ENCODE measurements at places on chromosomes 2 and 18.

GRCh38 chr2:108418416-108418815 is 30.6 kb upstream of the GCC2 start:
- no peak for DNase-seq

GRCh38 chr18:3012136-3013023 is 564 bp downstream of the LPIN2 start:
- DNase-seq = peak; percentile 49

GRCh38 chr18:63339920-63340484 is 20.4 kb upstream of the BCL2 start:
- DNase-seq = peak; percentile 63

DNA sequence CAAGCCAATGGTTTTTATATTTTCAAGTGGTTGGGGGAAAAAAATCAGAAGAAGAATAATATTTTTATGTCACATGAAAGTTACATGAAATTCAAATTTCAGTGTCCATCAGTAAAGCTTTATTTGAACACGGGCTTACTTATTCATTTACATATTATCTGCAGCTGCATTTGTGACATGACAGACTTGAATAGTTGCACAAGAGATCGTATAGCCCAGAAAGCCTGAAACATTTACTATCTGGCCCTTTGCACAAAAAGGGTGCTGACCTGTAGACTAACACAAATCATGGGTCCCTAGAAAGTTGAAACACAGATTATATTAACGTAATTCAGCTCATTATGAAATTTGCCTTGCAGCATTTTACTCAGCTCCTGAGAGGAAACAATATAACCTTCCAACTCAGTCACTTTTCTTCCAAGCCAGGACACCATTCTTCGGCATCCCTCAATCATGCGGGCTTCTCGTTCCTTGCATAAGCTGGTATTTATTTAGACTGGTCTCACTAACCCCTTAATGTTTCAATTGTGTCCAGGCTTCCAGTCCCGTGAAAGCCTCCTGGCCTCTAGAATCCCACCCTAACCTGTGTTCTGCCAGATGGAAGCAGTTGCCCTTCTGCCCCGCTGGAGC is 402.7 kb downstream of the SETBP1 start:
- no peak for DNase-seq

DNA sequence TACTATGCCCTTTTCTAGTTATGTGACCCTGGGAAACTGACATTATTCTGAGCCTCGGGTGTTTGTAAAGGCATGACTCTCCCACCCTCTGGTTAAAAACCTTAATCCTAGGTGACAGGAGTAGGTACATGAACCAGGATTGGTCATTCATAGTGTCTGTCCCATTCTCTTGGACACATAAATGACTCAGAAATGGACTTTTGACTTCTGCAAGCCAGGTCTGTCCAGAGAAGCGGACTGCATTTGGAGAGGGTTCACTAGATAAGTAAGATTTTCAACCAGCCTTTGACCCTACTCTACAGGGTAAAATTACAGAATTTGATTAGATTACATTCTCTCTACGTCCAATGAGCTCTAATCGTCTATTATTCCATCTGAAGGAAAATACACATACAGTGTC is 285.9 kb downstream of the DPP10 start:
- no peak for DNase-seq

GRCh38 chr2:235729557-235729947 is 235.7 kb downstream of the AGAP1 start:
- DNase-seq = no peak

GRCh38 chr2:98377544-98377943 is 31.3 kb downstream of the CNGA3 start:
- DNase-seq = no peak

DNA sequence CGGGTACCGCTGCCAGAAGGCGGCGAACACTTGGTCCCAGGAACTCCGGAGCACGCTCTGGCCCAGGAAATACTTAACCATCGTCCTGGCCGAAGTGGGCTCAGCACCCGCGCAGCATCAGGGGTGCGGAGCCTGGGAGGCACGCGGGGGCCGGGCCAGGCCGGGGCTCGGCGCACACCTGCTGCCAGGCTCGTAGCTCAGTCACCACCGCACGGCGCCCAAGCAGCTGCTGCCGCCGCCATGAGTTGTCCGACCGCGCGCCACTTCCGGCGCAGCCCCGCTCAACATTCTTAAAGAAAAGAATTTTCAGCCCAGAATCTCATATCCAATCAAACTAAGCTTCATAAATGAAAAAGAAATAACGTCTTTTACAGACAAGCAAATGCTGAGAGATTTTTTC is 34.0 kb downstream of the MDH1 start:
- DNase-seq = no peak

DNA sequence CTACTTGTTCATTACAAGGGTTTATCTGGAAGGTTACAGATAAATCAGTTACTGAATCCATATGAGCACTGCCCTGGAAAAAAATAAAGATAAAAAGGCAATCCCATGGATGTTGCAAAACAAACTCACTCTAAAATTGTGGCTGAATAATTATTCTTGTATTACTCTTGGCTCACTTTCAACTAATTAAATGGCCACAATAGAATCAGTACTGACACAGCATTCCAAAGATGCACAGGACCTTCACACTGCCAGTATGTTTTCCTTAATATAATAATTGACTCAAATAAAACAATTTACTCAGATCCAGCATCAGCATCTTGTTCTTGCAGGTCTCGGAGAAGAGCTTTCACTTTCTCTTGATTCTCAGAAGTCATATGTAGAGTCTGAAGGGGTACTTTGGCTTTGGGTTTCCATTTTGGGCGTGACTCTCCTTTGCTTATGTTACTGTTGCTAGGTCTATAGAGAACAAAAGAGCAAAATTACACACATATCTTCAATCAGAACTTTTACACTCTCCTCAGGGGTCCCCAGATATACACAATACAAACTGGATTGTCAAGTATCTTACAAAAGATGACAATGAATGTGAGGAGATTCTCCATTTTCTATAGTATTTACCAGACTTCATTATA is 12.6 kb downstream of the DHX57 start:
- no peak for DNase-seq

DNA sequence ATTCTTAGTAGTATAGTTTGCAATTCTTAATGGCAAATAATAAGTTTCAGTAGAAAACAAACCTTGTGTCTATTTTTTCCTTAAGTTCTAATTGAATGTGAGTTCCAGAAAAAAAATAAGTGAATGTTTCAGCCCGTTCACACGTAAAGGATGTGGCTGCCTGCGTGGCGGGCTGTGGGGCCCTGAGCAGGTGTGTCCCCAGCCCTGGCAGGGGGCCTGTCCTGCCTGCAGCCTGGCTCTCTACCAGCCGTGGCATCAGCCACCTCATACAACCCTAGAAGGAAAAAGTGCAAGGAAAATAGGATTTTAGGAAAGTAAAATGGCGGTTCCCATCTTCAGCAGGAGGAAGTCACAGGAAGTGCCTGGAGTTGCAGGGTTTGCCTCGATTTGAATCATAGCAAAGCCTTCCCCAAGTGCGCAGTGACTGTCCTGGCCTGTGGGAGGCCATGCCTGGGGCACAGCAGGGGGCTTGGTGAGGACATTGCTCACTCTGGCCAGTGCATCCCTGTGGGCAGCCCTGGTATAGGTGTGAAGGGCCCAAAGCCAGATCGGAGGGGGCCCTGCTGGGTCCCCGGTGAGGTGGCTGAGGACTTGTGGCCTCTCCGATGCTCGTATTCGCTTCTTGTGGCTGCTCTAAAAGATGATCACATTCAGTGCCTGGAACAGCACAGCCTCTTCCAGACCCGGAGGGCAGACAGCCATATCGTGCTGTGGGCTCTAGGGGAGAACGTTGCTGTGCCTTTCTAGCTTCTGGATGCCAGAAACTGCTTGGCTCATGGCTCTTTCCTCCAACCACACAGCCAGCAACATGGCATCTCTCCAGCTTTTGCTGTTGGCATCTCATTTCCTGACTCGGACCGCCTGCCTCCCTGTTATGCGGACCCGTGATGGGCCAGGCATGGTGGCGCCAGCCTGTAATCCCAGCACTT is 12.6 kb downstream of the DTYMK start:
- no peak for DNase-seq

DNA sequence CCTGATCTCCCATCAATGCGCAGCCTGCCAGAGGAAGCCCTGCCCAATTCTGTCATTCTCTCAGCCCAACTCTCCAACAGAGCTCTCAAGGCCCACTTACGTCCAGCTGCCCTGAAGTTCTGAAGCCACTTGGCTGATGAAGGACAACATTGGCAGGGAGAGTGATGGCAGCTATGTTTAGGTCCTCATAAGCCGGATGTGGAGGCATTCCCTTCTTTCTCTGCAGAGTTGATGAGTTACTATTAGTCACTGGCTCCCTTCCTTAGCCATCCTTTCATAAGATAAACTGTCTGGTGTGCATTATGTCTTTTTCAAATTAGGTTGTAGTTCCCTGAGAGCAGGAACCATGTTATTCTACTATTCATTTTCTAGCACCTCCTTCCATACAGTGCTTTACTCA is 22.5 kb upstream of the TACR1 start:
- no peak for DNase-seq

DNA sequence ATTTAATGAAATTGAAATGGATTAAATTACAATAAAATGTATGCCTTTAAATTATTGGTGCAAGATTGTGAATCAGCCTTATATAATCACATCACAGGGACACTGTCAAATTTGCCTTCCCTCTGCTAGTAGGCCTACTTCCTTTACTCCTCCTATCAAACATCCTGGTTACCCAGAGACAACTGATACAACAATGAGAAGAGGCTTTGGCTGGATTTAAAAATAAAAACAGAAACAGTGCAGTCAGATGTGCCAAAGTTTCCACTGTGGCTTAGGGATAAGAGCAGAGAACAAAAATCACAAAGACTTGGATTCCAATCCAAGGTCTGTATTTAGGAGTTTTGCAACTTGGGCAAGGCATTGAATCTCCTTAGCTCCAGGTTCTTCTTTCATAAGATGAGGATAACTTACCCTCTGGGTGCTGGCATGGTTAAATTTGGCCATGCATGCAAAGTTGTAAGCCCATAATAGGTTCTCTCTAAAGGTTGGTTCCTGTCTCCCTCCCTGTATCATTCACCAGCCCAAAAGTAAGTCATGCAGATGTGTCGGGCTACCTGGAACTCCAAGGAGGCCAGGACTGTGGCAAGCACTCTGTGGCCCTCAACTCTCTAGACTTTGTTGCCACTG is 99.3 kb upstream of the LRATD1 start:
- no peak for DNase-seq

DNA sequence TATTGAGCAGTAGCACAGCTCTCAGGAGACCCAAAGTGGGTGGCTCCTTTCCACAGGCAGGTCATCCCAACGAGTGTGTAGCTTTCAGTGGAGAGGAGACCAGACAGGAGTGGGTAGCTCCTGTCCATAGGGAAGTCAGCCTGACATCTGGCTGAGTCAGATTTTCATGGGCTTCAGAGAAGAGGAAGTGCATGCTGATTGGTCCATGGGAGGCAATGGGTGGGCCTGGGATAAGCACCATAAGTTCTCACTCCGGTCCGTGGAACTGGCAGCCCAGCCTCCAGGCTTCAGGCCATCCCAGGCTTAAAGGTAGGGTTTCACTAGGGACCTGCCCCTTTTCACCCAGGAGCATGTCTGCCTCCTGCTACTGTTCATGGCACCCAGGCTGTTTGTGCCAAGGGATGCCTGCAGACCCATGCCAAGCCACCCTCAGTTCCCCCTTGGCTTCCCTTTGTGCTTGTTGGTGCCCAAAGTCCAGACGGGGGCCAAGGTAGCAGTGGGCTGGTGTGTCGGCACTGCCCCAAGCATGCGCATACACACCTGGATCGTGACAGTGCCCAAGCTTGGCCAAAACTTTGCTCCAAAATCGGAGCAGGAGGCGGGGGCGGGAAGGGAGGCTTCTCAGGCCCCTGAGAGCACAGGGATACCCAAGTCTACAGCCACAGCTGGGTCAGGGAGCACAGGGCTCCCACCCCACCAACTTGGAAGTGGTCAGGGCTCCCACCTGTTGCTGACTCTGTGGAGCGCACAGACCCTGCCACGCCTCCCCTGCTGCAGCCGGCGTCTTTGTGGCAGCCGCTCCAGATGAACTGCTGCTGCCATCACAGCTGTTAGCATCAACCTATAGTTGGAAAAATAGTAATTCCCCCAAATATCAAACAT is 26.4 kb downstream of the MARCHF7 start:
- DNase-seq = peak; percentile 29

DNA sequence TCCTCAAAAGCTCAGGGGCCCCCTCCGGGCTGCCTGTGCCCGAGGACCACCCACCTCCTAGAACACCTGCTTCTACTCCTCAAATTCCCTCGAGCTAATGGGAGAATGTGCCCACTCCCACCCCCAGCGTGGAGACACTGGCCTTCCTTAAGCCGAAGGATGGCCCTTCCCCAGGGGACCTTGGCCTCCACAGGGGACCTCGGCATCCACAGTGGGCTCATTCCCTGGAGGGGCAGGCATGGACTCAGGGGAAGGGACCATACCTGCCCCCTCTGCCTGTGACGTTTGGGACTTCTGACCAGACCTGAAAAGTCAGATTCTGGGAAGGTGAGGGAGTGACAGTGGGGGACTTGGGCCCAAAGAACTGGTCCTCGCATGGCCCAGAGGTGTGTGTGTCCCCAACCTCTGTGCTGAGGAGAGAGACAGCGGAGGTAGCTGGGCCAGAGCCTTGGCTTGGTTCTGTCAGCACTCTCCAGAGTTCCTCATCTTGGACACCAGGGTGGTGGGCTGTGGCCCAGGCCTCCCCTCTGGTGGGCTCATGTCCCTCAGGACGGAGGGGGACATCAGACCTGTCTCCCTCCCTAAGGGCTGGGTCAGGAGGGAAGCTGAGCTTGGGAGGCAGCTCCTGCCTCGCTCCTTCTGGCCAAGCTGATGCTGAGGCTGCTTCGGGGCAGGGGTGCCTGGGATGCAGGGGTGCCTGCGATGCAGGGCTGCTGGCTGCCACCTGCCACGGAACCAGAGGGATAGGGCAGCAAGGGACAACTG is 240.4 kb downstream of the HAUS1 start:
- DNase-seq = no peak

- peak; percentile 28 for DNase-seq
These were observed 529.2 kb upstream of the ID2 start for GRCh38 chr2:8152392-8153257.

GRCh38 chr2:226756131-226756530 is 43.5 kb downstream of the IRS1 start:
- no peak for DNase-seq

DNA sequence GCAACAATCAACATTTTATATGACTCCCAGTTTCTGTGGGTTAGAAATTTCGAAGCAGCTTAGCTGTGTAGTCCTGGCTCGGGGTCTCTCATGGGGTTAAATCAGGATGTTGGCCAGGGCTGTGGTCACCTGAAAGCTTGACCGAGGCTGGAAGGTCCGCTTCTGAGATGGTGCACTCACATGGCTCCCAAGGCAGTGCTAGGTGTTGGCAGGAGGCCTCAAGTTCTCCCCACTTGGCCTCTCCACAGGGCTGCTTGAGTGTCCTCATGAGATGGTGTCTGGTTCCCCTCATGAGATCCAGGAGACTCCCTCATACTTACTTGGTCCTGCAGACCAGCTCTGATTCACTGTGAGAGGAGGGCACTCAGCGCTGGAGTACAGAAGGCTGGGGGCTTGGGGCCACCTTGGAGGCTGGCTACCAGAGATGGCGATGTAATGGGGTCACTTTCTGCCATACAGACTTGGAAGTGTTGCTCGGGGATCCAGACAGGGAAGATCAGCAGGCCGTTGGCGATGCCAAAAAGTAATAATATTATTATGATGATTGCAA is 98.8 kb downstream of the INHBB start:
- no peak for DNase-seq

Measured in suppressor macrophage treated with lipopolysaccharide for 4 hours (primary cell).